ENCODE measurements at places on chromosomes 5 and 9. TPM values are rescaled to one million over a fixed set of nuclear protein-coding genes. Genes with fewer than 3 reads are reported as not detected.

NFIB gene
- total RNA-seq, result 75.8 TPM

PHF2 gene
- 13.9 TPM for total RNA-seq

SLC34A3 gene
- total RNA-seq, result 0.34 TPM

- DNase-seq, result no peak
Observed at GRCh38 chr9:113656771-113657670, 193.5 kb downstream of the RGS3 start.

- peak; percentile 89 for DNase-seq
Observed at GRCh38 chr5:169139480-169140050, 161.4 kb downstream of the SLIT3 start.

- DNase-seq, result no peak
Observed at GRCh38 chr5:172952034-172952511, 7.2 kb upstream of the RPL26L1 start.

- DNase-seq, result no peak
Observed at GRCh38 chr5:30930736-30931135, 262.8 kb upstream of the CDH6 start.

- DNase-seq, result peak; percentile 52
Observed at GRCh38 chr5:150302301-150303069, at the start of gene ARSI. Gene ARSI, minus strand, starts transcription at chr5:150302905. Its CDS starts 532 bp downstream, at chr5:150302373.

- DNase-seq, result no peak
Observed at GRCh38 chr5:119583684-119584083, 45.7 kb upstream of the FAM170A start.

DNA sequence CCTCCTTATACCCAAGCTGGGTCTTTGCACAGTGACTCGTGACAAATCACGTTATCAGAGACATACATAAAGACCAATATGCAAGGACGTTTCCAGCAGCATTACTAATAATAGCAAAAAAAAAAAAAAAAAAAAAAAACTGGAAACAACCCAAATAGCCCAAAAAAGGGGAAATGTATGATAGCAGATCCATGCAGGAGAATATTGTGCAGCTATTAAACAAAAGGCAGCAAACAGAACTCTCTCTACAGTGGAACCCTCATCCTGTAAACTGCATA is 37.7 kb downstream of the C5orf15 start:
- no peak for DNase-seq

GRCh38 chr5:158921441-158922262 is 178.1 kb downstream of the EBF1 start:
- DNase-seq, result no peak

- DNase-seq, result no peak
Observed at GRCh38 chr9:127897193-127897692, 2.2 kb downstream of the ST6GALNAC6 start.
